GM13976 (cell line): ENCODE measurements at places on chromosomes 7 and 10.

- DNase-seq, result no peak
Measured at GRCh38 chr10:114711176-114711868, 53.2 kb upstream of the ABLIM1 start.

- DNase-seq, result no peak
Measured at GRCh38 chr10:43680035-43680434, 31.4 kb upstream of the ZNF32 start.

DNA sequence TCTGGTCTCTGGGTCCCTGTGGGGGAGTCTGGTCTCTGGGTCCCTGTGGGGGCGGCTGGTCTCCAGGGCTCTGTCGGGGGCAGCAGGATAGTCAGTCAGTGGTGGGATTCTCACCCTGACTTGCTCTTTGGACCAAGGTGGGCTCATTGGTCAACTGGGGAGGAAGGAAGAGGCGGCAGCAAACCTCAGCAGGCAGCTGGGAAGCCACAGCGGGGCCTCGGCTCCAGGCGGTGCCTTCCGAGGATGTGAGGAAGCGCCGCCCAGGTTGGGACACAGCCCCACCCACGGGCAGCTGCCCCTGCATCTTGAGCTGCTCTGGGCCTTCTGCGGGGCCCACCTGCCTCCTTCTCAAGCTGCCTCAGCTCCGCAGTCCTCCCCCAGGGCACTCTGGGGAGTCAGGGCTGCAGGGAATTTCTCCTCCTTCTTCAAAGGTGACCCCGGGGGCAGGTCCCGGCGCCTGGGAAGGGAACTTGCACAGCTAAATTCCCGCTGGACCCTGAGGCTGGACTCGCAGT lies 20.4 kb upstream of the KNDC1 start:
- DNase-seq, result no peak

- no peak for DNase-seq
Measured at GRCh38 chr7:124457841-124458240, 307.8 kb downstream of the GPR37 start.

GRCh38 chr10:29255104-29255503 lies 33.8 kb upstream of the LYZL1 start:
- no peak for DNase-seq

DNA sequence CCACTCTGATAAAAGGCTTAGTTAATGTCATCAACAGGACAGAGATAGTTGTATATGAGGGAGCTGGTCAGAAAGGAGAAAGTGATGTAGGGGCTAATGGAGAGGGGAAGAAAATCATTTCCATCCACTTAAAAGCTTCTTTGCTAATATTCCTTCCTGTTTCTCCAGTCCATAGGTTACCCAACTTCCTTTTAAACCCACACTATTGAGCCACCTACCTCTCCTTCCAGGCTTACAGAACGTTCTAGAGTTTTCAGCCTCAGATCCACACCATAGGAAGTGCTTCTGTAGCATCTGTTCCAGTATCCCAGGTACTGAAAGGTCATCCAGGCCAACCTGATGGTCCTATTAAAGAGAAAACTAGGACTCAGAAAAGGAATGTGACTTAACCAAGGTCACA lies 28.2 kb downstream of the STRIP2 start:
- DNase-seq, result no peak

DNA sequence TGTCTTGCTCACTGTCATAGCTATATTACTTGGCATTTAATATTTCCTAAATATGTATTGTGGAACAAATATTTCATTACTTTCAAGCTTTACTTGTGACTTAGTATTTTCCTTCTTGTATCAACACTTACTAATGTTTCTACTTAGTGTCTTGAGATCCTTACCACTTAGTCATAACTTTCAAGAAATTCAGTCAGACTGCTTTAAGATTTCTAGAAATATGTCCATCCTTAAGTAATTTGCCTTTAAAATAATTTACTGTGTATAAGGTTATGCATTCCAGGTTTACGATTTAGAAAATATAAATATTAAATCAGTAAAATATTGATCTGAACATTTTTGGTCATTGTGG lies 87.3 kb upstream of the CSTF2T start:
- no peak for DNase-seq

- no peak for DNase-seq
Measured at GRCh38 chr10:99788598-99789256, 6.3 kb downstream of the ABCC2 start.

- DNase-seq, result no peak
Measured at GRCh38 chr10:12769323-12770044, 232.0 kb downstream of the CCDC3 start.

DNA sequence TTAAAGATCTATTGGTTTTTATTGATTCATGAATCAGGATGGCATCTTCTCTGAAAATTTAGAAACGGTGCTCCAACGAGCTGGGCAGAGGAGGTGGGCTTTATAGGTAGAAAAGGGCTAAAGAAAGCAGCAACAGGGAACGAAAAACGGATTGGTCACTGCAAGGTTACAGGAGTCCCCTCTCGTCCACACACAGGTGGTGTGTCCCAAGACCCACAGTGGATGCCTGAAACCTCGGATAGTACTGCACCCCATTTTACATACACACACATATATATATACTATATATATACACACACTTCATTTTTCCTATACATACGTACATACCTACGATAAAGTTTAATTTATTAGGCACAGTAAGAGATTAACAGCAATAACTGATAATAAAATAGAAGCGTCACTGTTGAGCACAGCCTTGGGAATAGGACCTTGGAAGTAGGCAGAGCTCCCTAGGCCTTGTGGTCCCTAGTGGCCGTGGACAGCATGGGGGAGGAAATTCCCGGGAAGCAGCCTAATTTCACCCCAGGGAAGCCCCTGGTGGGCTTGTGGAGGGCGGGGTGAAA lies 737 bp upstream of the NUB1 start:
- DNase-seq, result no peak

DNA sequence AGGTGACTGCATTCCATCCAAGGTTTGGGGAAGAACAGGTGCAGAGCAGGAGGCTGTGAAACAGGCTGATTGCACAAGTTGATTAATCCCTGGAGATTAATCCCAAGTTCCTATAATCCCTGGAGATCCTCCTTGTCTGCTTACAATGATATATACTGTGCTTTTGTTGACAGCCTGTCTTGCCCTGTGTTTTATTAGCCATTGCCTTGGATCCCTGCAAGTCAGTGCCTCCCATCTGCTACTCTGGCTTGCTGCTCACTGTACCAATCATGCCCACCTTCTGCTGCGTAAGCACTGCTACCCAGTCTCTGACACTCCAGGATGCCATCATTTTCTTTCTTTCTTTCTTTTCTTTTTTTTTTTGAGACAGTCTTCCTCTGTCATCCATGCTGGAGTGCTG lies 65.4 kb downstream of the ANKRD61 start:
- DNase-seq, result no peak

GRCh38 chr7:101959342-101959741 lies 141.9 kb downstream of the CUX1 start:
- DNase-seq, result no peak

DNA sequence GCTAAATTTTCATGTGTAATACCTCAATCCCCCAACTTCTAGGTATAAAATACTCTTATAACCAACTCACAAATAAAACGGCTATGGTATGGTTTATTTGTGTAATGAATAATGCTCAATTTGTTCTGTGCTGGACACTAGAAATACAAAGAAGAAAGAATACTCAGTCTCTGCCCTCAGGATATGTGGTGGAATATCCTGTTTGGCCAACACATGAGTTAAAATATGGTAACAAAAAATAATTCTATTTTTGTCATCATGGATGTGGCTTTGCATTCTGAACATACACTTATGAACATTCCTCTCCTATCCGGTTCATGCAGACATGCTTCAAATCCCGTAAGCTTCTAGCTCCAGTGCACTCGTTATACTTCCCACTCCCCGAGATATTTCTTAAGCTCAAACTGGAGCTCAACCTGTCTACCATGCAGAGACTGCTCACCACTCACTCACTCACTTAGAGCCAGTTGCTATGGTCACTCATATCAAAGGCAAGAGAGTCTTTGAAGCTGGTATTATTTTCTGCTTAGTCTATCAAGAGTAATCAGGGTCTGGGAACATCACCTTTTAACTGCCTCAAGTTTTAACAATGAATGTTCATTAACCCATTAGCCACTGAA lies 53.8 kb upstream of the SLC16A12 start:
- no peak for DNase-seq

- DNase-seq, result no peak
Measured at GRCh38 chr10:43155221-43155620, 17.0 kb downstream of the CSGALNACT2 start.

- no peak for DNase-seq
Measured at GRCh38 chr7:30994206-30995100, 30.7 kb downstream of the GHRHR start.

- DNase-seq, result no peak
Measured at GRCh38 chr7:138957217-138957616, 24.0 kb downstream of the KIAA1549 start.

GRCh38 chr10:47269294-47269693 lies 30.7 kb upstream of the GDF10 start:
- no peak for DNase-seq
